ENCODE measurements at places on chromosomes 5 and 9.

- no peaks in the 10 kb centered on the region for H3K36me3 ChIP-seq
- DNase-seq, result no peak
- no peaks in the 10 kb centered on the region for H3K27me3 ChIP-seq
- no peak overlapping the region for H3K4me3 ChIP-seq
- no peak overlapping the region for H3K27ac ChIP-seq
- no peaks in the 10 kb centered on the region for H3K4me1 ChIP-seq
Measured at GRCh38 chr9:14097215-14097614, 216.7 kb downstream of the NFIB start.

- peak overlapping the region; percentile 70 for H3K27ac ChIP-seq
- no peak overlapping the region for H3K4me3 ChIP-seq
- no peak for DNase-seq
- peaks cover 15% of the 10 kb centered on the region for H3K4me1 ChIP-seq
- no peaks in the 10 kb centered on the region for H3K36me3 ChIP-seq
- no peaks in the 10 kb centered on the region for H3K27me3 ChIP-seq
Measured at GRCh38 chr9:113398796-113399195, 2.3 kb downstream of the ALAD start.

- H3K36me3 ChIP-seq, result no peaks in the 10 kb centered on the region
- H3K27me3 ChIP-seq, result no peaks in the 10 kb centered on the region
- no peak for DNase-seq
- no peak overlapping the region for H3K27ac ChIP-seq
- H3K4me3 ChIP-seq, result no peak overlapping the region
Measured at GRCh38 chr5:154059039-154059430, 20.3 kb downstream of the MFAP3 start.

DNA sequence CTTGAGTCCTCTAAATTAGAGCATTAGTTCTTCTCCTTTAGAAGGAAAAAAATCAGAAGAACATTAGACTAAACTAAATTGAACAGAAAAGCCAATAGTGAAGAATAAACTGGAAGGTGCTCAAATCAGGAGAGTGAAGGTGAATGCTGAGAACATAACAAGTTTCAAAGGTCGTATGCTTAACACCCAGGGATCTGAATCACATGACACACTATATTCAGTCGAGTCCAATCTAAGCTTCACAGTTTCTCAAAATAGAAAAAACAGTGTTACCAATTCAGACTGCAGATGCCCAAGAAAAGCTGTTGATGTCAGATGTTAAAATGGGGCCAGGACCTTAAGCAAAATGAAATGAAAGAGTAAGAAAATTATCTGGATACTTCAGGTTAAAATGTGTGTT, 614.5 kb downstream of the EFNA5 start:
- H3K36me3 ChIP-seq, result no peaks in the 10 kb centered on the region
- no peaks in the 10 kb centered on the region for H3K4me1 ChIP-seq
- no peak for DNase-seq

DNA sequence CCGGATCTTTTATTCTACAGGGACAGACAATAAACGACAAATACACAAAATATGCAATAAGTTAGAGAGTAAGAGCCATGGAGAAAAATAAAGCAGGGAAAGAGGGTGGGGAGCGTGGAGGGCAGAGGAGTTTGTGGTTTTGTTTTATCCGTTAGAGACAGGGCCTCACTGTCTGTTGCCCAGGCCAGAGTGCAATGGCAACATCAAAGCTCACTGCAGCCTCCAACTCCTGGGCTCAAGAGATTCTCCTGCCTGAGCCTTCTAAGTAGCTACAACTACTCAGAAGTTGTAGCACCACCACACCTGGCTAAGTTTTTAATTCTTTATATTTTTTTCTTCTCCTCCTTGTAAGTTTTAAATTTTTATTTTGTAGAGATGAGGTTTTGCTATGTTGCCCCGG, 54.5 kb upstream of the CTNNA1 start:
- H3K27me3 ChIP-seq, result no peaks in the 10 kb centered on the region
- H3K36me3 ChIP-seq, result no peaks in the 10 kb centered on the region
- no peak overlapping the region for H3K27ac ChIP-seq
- peaks cover 11% of the 10 kb centered on the region for H3K4me1 ChIP-seq
- no peak overlapping the region for H3K4me3 ChIP-seq

DNA sequence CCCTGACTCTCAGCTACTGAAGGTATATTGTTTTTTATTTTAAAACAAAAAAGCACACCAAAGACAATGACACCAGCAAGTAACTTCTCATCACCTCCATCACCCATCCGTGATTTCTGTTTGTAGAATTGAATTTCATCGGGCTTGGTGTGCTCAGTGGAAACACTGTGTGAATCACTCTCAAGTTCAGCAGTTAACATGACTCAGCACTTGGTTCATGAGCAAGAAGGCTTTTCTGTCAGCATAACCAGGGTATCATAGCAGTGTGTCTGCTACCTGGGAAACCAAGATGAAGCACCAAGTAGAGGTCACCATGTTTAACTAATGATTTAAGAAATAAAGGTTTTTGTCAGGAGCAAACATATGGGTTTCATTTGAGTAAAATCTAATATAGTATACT, 123.7 kb downstream of the INSYN2B start:
- no peaks in the 10 kb centered on the region for H3K4me1 ChIP-seq
- no peak overlapping the region for H3K27ac ChIP-seq
- H3K27me3 ChIP-seq, result no peaks in the 10 kb centered on the region
- no peaks in the 10 kb centered on the region for H3K36me3 ChIP-seq

DNA sequence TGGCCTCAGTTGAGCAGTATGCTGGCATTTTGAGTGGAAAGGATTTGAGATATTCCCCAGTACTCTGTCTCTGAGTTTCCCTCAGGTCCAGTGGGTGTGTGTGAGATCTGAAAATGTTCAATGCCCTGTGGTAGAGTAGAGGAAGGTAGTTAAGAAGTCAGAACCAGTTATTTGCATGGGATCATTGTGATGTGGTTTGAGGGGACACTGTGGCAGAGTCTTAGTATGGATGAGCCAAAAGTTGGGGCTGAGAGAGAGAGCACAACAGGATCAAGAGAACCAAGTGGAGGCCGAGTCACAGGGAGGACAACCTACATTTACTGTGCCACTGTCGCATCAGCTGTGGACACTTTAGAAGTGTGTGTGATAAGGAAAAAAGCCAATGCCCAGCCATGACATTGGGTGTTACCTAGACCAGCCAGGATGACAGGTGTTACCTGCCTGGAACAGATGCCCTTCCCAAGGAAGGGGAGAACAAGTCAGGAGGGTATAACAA, 128.9 kb upstream of the IL12B start:
- DNase-seq, result no peak
- no peak overlapping the region for H3K27ac ChIP-seq
- H3K4me3 ChIP-seq, result no peak overlapping the region
- H3K36me3 ChIP-seq, result no peaks in the 10 kb centered on the region
- no peaks in the 10 kb centered on the region for H3K27me3 ChIP-seq

DNA sequence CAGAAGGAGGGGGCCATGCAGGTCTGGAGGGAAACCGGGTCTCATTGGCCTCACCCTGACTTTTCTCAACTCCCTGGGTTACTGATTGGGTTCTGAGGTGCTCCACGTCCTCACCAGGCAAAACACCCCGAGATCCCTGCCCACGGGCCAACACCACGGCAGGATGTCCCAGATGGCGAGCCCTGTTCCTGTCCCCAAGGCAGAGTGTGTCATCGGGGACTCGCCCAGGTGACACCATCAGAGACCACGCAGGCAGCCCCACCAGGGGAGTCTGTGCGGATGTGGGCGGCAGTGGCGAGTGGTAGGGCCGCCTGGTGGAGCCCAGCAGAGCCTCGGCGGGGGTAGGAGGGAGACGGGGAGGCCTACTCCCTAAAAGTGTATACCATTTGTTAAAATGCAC, 59.0 kb upstream of the UBAC1 start:
- no peak overlapping the region for H3K27ac ChIP-seq
- DNase-seq, result no peak
- H3K27me3 ChIP-seq, result no peaks in the 10 kb centered on the region
- peaks cover 10% of the 10 kb centered on the region for H3K4me1 ChIP-seq
- no peak overlapping the region for H3K4me3 ChIP-seq

DNA sequence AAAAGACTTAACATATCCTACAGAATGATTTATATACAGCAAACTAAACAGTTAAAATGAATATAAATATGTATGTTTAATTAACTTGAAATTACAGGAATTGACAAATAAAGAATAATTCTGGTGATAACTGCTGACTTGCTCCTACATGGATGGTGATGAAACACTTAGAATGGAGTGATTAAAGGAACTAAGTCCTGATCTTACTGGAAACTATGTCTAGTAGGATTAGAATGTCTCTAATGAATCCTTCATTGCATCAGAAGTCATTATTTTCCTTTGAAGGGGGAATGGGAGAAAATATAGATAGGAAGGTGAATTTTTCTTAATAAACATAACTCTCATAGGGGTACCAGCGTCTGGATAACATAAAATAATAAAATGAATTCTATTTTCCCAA, 77.1 kb downstream of the CAMK4 start:
- no peaks in the 10 kb centered on the region for H3K4me1 ChIP-seq
- no peaks in the 10 kb centered on the region for H3K36me3 ChIP-seq
- H3K4me3 ChIP-seq, result no peak overlapping the region
- H3K27ac ChIP-seq, result no peak overlapping the region
- DNase-seq, result no peak
- no peaks in the 10 kb centered on the region for H3K27me3 ChIP-seq

DNA sequence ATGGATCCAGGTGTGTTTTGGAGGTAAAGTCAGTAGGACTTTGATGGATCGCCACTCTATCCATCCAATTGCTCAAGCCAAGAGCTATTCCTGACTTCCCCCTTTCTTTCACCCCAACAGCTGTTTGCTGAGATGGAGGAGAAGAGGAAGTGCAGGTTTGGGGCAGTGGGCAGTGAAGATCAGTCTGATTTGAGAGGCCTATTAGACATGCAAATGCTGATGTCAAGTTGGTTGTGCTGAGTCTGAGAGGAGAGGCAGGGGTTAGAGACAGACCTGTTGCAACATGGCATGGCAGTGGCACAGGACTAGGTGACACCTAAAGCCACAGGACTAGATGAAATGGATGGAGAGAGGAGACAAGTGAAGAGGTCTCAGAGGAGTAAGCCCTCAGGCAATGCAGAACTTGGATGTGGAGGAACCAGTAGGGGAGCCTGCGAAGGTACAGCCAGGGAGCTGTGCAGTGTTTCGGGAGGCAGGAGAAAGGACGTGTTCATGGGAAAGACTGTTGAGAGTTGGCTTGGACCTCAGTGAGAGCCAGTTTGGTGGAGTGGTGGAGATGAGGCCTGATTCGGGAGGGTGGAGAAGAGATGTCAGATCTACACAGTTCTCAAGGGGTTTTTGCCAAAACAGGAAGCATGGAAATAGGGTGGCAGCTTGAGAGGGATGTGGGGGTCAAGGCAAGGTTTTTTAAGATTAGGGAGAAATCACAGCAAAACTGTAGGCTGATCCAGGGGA, 175.0 kb downstream of the MACROH2A1 start:
- H3K27me3 ChIP-seq, result no peaks in the 10 kb centered on the region
- DNase-seq, result no peak
- no peaks in the 10 kb centered on the region for H3K36me3 ChIP-seq
- H3K4me1 ChIP-seq, result no peaks in the 10 kb centered on the region
- no peak overlapping the region for H3K27ac ChIP-seq

DNA sequence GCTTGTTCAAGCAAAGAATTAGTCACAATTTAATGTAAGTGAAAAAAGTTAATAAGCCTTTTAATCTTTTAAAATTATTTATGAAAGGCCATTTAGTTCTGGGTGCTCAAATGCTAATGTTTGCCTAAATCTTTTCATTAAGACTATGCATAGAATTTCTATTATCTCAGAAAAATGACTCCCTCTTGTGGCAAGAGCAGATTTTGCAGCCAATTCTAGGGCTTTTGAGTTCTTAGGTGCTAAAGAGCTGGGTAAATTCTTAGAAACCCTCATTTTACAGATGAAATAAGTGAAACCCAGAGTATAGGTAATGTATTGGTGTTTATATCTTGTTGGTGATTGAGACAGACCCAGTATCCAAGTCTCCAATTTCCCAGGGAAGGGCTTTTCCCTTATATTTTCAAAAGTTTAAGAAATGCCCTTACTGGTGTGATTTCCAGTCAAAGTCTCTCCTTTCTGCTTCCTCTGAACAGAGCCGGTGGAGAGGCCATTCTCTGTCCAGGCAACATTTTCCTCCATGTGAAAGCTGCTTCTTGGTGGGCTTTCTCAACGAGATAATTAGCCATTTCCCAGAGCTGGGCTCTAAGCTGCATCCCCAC, 24.1 kb upstream of the PCSK5 start:
- no peak overlapping the region for H3K27ac ChIP-seq
- no peaks in the 10 kb centered on the region for H3K36me3 ChIP-seq
- H3K27me3 ChIP-seq, result no peaks in the 10 kb centered on the region
- H3K4me1 ChIP-seq, result no peaks in the 10 kb centered on the region
- DNase-seq, result peak; percentile 93
